ENCODE measurements at places on chromosomes 13 and 19.

DNA sequence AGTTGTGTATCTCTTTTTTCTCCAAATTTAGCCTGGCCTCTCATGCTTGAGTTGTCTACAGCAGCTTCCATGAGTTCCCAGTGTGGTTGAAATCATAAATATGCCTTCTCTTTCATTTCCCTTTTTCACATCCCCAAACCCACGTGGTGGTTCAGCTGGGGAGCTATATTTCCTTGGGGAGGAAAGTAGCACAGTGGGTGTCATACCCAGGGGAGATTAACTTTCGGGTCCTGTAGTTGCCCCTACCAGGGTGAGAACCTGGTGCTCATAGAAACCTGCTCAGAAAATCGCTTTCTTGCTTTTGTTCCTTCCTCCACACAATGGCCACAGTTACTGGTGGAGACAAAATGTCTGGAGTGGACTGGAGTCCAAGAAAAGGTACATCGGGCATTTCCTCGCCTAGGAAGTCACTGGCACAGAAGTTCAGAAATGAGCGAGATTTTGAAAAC, 7.0 kb upstream of the LILRA4 start:
- H3K36me3 ChIP-seq, result no peaks in the 10 kb centered on the region
- no peak for DNase-seq
- peaks cover 7% of the 10 kb centered on the region for H3K27me3 ChIP-seq
- H3K4me1 ChIP-seq, result no peaks in the 10 kb centered on the region
- no peak overlapping the region for H3K4me3 ChIP-seq

DNA sequence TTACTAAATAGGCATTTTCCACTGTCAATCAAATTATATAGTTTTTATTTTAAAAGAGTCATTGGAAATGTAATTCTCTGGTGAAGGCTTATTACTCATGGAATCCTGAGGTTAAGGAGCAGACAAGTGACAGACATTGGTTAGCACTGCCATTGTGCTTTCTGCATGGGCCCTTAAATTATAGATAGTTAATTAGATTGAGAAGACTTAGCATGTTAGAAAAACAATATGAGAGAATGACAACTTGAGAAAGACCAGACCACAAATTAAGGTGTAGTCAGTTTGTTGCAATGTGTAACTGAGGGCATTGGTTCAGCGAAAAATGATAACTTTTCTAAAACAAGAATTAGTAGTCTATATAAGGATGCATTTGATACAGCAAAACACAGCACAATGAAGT, 195.5 kb downstream of the SLITRK6 start:
- DNase-seq, result no peak
- no peak overlapping the region for H3K27ac ChIP-seq
- no peaks in the 10 kb centered on the region for H3K36me3 ChIP-seq
- H3K4me3 ChIP-seq, result no peak overlapping the region
- H3K27me3 ChIP-seq, result no peaks in the 10 kb centered on the region
- no peaks in the 10 kb centered on the region for H3K4me1 ChIP-seq

DNA sequence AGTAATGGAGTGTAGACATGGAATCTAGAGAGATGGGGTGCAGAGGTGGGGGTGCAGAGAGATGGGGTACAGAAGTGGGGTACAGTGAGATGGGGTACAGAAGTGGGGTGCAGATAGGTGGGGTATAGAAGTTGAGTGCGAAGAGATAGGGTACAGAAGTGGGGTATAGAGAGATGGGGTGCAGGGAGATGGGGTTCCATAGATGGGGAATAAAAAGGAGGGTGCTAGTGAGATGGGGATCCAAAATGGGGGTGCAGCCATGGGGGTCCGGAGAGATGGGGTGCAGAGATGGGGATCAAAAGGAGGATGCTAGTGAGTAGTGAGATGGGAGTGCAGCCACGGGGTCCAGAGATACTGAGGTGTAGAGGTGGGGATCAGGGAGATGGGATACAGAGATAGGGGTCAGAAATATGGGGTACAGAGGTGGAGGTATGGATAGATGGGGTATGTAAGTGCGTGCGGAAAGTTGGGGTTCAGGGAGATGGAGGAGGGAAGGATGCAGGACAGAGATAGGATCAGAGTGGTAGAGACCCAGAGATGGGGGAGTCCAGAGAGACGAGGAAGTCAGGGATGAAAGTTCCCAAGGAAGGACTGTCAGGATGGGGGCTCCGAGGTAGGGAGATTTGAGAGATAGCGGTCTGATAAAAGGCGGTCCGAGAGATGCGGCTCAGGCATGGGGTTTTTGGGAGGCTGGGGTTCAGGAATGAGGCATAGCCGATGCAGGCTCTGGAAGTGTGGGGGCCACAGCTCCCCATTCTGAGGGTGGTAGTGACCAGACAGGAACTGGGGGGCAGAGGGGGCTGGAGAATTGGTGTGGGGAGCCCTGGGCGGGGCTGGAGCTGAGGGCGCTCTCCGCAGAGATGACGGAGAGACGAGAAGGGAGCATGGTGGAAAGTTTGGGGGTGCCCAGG, 3.4 kb downstream of the PALM3 start:
- H3K36me3 ChIP-seq, result no peaks in the 10 kb centered on the region
- H3K4me3 ChIP-seq, result no peak overlapping the region
- H3K4me1 ChIP-seq, result peaks cover 9% of the 10 kb centered on the region
- no peak overlapping the region for H3K27ac ChIP-seq
- DNase-seq, result no peak

DNA sequence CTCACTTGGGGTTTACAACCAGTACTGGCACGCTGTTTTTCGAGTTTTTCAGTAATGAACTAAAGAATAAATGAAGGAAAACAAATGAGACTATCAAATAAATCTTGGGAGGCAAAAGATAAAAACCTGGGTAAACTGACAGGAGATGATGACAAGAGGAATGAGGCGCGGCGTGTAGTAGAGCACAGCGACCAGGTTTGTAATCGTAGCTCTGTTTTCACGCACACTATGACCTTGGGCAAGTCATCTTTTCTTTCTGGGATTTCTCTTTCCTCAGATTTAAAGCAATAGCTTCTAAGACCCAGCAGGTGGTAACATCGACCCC, 419 bp downstream of the MRPS31 start:
- peak overlapping the region; percentile 90 for H3K27ac ChIP-seq
- peak overlapping the region; percentile 79 for H3K4me3 ChIP-seq
- no peaks in the 10 kb centered on the region for H3K27me3 ChIP-seq
- no peaks in the 10 kb centered on the region for H3K36me3 ChIP-seq
- no peak for DNase-seq
- H3K4me1 ChIP-seq, result no peaks in the 10 kb centered on the region

DNA sequence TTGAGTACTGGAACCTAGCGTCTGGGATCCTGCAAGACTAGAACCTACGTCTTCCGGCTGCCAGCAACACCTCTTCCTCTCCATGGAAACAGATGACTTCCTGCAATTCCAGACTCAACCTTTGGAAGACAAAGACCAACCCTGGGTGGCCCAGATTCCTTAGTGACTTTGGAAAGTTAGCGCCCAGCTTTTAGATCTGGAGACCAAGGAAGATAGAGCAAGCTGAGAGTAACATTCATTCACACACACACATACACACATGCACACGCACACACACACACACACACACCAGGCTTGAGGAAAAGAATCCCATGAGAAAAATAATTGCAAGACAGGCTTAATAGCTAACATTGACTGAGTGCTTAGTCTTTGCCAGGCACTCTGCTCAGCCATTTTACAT, 788.9 kb downstream of the UQCRFS1 start:
- DNase-seq, result no peak
- H3K27me3 ChIP-seq, result no peaks in the 10 kb centered on the region
- no peaks in the 10 kb centered on the region for H3K36me3 ChIP-seq
- H3K27ac ChIP-seq, result no peak overlapping the region

- no peak for DNase-seq
- H3K4me1 ChIP-seq, result no peaks in the 10 kb centered on the region
- H3K27ac ChIP-seq, result no peak overlapping the region
Measured at GRCh38 chr13:23212671-23213070, 31.9 kb downstream of the SGCG start.

GRCh38 chr13:113397608-113398425, 33.9 kb upstream of the GRTP1 start:
- H3K27ac ChIP-seq, result no peak overlapping the region
- H3K36me3 ChIP-seq, result no peaks in the 10 kb centered on the region
- DNase-seq, result no peak
- H3K27me3 ChIP-seq, result no peaks in the 10 kb centered on the region
- no peaks in the 10 kb centered on the region for H3K4me1 ChIP-seq

DNA sequence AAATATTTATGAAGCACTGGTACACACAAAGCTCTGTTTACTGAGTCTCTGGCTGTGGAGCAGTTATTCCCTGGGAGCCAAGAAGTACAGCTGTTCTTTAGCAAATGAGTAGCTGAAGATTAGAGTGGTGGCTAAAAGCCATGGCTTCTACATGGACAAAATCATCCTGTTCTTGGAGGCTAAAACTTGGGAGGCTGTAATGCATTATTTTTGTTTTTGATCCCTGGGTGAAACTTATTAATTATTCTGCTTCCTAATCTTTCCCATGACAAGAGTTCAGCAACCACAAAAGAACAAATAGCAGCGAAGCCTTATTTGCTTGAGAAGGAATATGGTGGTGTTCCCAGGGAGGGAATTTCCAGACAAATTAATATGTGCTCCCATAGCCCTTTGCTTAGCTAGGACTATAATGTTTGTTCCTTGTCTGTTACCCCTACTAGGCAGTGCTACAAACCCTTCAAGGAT, 109.5 kb downstream of the DCT start:
- H3K36me3 ChIP-seq, result no peaks in the 10 kb centered on the region
- H3K27ac ChIP-seq, result no peak overlapping the region
- peaks cover 3% of the 10 kb centered on the region for H3K27me3 ChIP-seq
- no peak for DNase-seq
- H3K4me3 ChIP-seq, result no peak overlapping the region
- H3K4me1 ChIP-seq, result no peaks in the 10 kb centered on the region

DNA sequence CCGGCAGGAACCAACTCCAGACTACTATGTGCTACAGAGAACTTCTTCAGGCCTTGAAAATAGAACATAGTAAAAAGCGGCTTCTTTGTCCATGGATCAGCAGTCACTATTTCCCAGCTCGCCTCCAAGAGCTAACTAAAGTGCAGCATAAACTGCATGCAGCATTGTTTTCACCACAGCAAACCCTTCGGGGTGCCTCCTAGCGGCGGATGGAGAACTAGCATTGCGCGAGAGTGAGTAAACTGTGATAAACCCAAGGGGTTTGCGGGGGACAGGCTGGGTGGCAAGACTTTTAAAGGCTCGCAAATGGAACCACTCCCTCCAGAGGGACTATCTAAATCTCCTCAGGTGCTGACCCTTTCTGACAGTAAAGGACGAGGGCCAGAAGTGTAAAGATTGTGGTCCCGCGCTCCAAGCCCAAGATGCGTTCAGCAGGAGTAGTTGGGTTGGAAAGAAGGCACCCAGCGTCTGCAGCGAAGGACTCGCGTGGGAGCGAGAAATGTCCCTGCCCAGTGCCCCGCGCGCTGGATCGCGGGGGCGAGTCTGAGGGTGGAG, 21.5 kb upstream of the SGCG start:
- DNase-seq, result no peak
- H3K36me3 ChIP-seq, result no peaks in the 10 kb centered on the region
- peaks cover 32% of the 10 kb centered on the region for H3K27me3 ChIP-seq

DNA sequence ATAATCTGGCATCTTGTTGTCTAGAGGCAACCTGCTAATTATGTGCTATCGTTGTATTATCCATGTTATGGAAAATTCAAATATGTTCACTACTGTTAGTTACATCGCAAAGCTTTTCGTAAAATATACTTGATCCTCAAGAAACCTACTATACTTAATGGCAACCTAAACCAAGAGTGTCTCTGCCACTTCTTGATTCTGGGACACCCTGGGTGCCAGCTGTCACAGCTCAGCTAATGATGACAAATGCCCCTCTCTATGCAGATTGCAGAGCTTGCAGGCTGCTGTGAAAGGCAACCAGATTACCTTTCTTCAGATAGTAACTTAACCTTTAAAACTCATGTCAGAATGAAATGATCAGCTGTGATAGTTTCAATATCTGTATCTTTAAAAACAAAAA, 8.9 kb upstream of the MAB21L1 start:
- DNase-seq, result no peak
- H3K4me3 ChIP-seq, result no peak overlapping the region
- no peaks in the 10 kb centered on the region for H3K27me3 ChIP-seq

GRCh38 chr13:106468207-106468606, 67.3 kb downstream of the EFNB2 start:
- H3K4me3 ChIP-seq, result peak overlapping the region; percentile 44
- no peak for DNase-seq
- no peaks in the 10 kb centered on the region for H3K4me1 ChIP-seq

DNA sequence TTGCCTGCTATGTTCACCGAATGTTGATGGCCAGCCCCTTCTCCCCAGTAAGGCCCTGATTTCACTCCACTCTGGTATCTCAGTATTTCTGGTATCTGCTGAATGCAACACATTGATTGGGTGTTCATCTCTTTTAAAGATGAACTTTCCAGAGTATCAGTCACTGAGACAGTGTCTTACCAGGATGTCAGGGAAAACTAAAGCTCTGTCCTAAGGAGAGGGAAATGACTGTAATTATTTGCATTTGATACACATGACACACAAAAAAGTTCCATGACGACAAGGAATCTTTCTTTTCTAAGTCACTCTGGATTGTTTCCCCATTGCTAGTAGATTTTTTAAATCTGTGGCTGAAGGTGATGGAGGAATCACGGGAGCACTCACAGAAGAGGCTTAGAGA, 2.2 kb downstream of the GPC5 start:
- H3K36me3 ChIP-seq, result no peaks in the 10 kb centered on the region
- DNase-seq, result no peak

- no peaks in the 10 kb centered on the region for H3K36me3 ChIP-seq
- no peak overlapping the region for H3K4me3 ChIP-seq
- no peak for DNase-seq
- H3K4me1 ChIP-seq, result no peaks in the 10 kb centered on the region
- H3K27ac ChIP-seq, result no peak overlapping the region
Measured at GRCh38 chr19:31616031-31616430, 266.8 kb upstream of the TSHZ3 start.

DNA sequence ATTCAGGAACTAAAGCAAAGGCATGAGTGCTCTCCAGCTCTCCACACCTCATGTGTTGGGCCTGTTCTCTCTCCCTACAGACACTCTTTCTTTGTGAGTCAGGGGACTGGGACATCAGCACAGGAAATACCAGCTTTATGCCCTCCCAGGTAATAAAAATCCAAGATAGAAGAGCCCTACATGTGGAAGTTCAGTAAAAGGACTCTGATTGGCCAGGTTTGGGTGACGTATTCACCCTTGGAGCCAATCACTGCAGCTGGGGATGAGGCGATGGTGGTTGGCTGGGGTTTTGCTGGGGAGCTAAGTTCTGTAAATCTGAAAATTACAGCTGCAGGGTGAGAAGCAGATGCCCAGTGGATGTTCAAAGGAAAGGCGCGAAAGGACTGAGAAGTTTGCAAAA, 32.5 kb downstream of the CCDC70 start:
- no peaks in the 10 kb centered on the region for H3K4me1 ChIP-seq
- H3K27ac ChIP-seq, result no peak overlapping the region
- DNase-seq, result no peak

Measured in breast epithelium (tissue), 4 donors.